ENCODE measurements at places on chromosomes 6 and 20.

- DNase-seq = no peak
Measured at GRCh38 chr6:137678451-137678850, 184.3 kb upstream of the OLIG3 start.

DNA sequence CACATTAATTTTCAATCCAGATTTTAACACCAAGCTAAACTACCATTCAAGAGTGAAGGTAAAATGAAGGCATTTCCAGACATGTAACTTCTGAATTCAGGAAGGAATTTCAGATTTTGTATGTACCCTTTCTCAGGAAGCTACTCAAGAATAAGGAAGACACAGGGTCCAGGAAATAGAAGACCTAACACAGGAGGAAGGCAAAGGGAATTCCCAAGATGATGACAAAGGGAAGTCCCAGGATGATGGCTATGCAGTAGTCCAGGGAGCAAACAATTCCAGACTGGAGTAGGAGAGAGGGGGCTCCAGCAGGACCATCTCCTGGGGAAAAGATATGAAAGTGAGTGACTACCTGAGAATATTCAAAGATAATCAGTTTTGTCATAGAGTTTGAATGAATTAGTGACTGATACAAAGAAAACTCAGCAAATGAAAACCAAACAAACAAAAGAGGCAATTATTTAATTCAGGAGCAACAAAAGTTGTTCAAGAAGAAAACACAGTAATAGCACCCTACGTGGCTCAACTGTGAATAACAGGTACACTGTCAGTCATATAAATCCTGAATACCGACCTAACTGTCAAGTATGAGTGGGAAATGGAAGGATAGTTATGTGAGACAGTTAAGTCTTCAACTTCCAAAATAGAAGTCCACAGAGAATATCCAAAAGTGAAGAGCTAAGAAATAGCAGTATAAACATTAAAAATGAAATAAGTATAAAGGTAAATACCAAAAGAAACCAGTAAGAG, 4.0 kb downstream of the RNF24 start:
- DNase-seq = no peak

GRCh38 chr6:141218583-141218982, 914.1 kb upstream of the GJE1 start:
- no peak for DNase-seq

GRCh38 chr20:24669701-24670100, 200.3 kb downstream of the SYNDIG1 start:
- DNase-seq = no peak

- DNase-seq = no peak
Measured at GRCh38 chr6:142339968-142340658, 38.3 kb downstream of the ADGRG6 start.

DNA sequence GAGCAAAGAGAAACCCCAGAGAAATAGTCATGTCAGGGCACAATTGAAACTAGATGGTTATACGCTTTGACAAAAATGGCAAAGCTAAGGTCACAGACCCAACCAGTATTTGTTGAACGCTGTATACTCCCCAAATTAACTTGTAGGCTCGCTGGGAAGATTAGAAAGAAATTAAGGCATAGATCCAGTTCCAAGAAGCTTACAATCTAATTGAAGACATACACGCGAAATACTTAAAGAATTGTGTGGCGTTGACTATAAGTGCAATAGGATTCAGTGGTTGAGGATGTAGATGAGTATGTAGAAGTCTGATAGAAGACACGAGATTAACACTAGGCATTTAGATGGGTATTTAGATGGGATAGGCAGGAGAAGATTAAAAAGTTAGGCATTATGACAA, 525 bp downstream of the FAM229B start:
- no peak for DNase-seq

DNA sequence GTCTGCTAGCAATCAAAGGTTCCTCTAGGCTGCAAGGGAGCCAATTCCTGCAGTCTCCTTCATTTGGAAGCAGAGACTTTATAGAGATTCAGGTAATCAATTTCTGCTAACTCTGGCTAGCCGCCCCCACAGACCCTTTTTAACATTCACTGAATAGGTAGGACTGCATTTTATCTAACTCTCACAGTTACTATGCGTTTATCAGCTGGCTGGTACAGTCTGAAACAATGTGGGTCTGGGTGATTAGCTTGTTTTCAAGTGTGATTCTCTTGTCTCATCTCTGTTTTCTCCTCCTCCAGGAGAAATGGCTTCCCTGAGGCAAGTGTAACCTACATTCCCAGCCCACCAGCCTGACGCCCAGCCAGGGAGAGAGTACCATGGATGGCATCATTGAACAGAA, 73.3 kb downstream of the SYNDIG1 start:
- no peak for DNase-seq

DNA sequence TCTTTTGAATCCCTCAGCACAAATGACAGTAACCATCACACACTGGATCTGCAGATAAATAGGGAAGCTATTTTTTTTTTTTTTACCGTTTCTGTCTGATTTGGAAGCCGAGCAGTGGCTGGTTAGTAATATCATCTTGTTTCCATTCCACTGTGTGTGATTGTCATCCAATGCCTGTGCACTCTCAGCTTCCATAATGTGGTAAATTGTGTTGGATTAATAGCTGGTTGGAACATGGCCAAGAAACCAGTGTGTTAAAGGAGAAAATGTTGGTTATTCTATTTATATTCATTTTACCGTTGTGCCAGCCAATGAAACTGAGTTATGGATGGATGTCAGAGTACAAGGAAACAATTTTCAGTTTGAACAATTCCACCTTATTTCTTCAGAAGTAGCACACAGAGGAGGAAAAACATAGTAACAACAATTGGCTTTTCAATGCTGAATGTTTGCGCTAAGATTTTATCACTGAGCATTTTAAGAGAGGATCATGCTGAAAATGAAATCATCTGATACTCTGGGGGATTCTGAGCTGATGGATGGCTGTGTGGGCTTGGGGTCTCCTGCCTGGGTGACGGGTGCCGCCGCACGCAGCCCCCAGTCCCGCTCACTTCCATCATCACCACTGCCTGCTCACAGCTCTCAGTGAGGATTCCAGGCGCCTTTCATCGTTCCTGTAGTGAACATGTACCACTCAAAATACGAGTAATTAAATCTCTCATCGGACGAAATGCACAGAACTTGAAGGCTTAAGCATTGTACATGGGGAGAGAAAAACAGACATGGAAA, 40.7 kb upstream of the EXOC2 start:
- no peak for DNase-seq

GRCh38 chr6:107284805-107285204, 169.5 kb upstream of the BEND3 start:
- DNase-seq = no peak

DNA sequence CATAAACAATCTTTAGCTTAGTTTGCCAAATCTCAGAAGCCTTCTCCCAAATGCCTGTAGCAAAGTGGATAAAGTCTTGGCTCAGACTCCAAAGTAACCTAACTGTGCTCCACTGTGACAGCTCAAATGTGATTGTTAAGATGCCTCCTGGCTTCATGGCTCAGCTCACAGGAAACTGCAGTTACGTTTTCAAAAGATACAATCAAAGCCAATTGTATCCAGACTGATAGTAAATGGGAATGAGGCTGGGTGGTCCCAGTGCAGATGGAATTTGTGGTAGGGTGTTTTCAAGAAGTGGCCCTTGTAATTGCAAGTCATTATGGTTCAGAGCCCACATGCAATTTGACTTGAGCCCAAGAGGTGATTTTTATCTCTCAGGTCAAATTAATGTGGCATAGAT, 151.2 kb upstream of the TAB2 start:
- DNase-seq = no peak

GRCh38 chr6:11007715-11008608, 36.1 kb downstream of the ELOVL2 start:
- no peak for DNase-seq

- DNase-seq = no peak
Measured at GRCh38 chr6:122652431-122652830, 42.2 kb downstream of the PKIB start.

DNA sequence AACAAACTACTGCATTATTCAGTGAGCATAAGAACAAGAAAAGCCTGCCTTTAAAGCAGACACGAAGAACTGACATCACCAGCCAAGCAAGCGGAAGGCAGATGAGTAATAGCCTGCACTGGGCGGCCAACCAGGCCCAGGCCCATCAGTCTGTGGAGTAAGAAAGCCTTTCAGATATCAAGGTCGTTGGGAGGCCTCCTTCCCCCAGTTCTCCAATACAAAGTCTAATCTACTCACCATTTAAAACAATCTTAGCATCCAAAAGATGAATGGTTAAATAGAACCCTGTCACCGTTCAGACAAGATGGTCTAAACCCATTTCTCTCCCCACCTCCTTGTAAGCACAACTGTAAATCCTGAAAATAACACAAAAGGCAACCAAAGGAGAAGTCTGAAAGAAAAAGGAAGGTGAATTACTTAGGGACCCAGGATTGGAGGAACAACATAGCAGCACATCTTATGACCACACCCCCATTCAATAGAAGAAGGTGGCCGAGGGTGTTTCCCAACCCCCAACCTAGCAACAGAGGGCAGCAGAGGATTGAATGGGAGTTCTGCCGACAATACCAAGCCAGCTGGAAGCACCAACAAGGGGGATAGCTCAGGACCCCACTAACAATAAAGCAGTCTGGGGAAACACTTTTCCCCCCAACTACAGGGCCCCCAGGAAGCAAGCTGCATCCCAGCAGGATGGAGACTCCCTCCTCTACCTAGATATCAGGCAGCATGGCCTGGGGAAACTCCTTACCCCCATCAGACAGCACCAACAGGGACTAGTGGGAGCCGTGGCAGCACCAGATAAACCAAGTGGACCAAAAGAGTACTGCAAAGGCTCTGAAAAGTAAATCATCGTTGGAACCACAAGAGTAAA, 67.9 kb downstream of the ZHX3 start:
- DNase-seq = no peak

DNA sequence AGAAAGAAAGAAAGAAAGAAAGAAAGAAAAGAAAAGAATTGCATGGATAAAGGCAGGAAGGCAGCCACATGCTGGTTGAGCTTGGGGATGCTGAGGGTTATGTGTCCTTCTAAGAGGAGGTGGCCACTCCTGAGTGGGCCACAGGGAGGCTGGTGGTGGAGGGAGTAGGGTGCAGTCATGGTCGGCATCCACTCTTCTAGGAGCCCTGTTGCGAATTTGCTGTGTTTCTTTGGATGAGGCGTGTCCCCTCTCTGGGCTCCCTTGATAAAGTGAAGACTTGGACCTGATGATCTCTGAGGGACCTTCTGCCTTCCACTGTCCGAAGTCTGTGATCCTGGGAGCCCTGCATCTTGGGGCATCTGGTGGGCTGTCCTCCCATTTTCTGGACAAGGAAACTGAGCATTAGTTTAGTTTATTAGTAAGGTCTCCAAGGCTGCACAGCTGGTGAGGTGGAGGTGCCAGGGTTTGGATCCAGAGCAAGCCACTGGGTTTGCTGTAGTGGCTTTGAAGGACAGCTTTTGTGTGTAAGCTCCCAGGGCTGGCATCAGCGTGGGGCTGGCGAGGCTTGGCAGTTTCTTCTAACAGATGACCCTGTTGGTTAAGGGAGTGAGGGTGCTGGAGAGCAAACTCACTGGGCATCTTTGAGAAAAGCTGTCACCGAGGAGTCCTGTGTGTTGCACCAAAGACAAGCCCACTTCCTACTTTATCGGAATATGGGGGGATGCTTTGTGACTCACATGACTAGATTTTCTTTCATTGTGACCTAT, 4.3 kb downstream of the DLGAP4 start:
- DNase-seq = no peak

DNA sequence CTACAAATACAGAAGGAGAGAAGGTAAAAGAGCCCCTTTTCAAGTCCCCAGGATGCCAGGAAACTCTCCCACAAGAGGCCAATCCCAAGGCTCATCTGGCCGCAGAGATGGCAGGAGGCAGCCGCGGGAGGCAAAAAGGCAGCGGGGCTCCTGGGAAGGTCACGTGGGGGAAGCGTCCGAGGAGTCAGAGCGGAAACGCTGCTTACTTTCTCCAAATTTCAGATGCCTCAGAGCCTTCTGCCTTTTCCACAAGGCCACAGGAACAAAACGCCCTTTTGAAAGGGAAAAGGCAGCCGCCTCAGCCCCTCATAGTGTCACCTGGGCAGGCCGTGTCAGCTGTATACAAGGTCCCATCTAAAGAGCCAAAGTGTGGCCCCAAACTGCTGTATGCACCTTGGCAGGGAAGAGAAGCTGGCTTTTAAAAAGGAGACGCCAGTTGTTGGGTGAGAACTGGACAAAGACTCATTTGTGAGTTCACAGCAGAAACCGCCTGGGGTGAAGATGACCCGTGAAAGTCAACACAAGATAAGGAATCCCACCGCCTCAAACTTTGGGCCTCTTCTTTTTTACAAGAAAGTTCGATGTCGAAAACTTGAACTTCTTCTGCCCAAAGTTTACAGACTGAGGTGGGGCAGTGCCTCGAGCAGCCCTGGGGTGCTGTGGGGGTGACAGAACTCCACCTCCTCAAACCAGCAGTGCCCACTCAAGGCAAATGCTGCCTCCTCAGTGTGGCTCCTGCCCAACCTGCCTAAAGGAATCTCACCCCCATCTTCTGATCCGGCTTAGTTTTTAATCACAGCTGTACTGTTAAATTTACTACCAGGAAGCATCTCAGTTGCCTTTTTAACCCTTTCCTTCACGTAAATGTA, 45.4 kb downstream of the EZR start:
- no peak for DNase-seq
